Bronchial smooth muscle cell (primary cell): ENCODE measurements at places on chromosomes 2 and 18. TPM values are rescaled to one million over a fixed set of nuclear protein-coding genes. Genes with fewer than 3 reads are reported as not detected.

ZNF385B gene
- total RNA-seq: under 0.01 TPM in 1 of 2 replicates, not detected in the other

MAPK4 gene
- under 0.01 TPM in 1 of 2 replicates, not detected in the other for total RNA-seq

NFATC1 gene
- 2.8 and 3.1 TPM in 2 replicates for total RNA-seq

LAMA1 gene
- total RNA-seq: 1.5 and 5.8 TPM in 2 replicates
